Stimulated activated CD4-positive, alpha-beta T cell treated with anti-CD3 and anti-CD28 coated beads, Interleukin-12 subunit alpha, Interleukin-12 subunit beta, amount 100 ng/mL, for 24 hours (primary cell): ENCODE measurements at places on chromosomes 2 and 18.

DNA sequence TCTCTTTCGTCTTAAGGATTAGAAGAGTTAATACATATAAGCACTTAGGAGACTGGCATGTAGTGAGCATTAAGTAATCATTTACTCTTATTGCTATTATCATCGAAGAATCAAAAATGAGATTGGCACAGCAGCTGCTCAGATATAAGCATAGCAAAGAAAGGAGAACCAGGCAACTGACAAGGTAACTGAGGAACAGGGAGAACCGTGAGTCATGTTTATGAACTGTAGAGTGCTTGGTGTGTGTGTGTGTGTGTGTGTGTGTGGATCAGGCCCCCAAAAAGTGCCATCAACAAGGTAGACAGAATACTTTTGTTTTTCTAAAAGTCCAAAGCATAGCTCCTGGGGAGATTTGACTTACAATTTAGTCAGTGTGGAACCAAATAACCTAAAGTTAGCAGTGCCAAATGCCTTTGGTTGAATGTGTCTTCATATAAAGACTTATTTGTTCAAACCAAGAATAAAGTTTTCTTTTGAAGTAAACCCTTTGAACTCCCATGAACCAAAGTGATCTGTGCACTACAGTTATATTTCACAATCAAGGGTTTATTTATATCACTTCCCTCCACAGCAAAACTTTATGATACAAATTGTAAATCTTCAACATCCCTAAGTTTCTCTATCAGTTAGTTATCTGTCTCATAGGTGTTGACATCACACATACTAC is 660.6 kb downstream of the NYAP2 start:
- no peak for DNase-seq

DNA sequence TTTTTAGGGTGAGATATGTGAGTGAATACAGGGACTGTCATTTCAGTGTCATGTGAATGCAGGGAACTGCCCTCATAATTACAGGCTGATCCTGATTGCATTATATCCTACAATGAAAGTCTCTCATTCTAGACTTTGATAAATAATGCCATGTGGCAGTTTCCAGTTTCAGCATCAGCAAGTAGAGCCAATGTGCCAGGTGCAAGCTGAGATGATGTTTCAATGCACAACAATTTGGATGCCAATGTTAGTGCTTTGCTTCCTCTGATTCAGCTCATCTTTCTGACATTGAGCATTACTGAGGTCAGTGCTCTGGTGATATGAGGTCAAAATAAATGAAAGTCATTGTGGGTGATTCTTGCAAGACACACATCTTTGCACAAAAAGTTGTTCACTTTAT is 63.7 kb upstream of the TFPI start:
- no peak for DNase-seq

DNA sequence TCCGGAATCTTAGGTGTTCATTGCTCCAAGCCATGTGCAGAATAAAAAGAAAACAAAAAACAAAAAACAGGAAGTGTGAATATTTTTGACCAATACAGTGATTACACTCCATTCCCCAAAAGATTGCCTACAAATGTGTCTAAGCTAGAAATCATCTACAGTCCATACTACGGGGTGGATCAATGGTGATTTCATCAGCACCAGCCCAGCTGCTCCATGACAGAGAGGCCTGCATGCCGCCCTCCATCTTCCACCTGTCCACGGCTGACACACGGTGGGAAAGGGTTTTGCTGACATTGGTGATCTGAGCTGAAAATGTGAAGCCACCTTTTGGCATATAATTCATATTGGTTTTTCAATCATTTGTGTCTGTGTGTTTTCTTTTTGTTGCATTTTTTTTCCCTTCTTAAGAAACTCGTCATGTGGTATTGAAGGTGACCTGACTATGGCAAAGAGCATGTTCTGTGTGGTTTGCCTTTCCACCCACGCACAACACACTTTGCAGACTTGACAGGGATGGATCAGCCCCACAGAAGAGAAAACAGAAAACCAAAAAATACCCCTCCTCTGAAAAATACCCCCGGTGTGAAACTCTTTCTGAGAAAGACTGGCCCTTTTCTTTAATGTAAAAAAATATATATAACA is 533.1 kb downstream of the RNF144A start:
- no peak for DNase-seq

GRCh38 chr2:166365803-166366420 is 9.8 kb downstream of the SCN9A start:
- no peak for DNase-seq

DNA sequence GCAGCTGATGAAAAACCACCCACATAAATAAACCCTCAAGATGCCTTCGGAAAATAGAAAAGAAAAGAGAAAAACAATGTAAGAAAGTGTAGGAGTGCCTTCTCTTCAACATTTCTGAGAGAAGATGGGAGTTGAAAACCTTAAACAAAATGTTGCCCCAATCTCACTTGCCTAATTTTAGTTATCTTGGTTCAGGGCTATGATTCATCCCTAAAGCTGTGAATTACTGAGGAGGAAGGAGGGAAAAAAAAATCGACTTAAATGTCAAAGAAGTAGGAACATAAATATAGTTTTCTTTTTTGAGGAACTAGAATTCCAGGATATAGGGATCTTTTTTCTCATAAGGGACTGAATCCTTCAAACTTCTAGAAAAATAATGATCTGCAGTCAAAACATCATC is 360.3 kb downstream of the TGIF1 start:
- no peak for DNase-seq

DNA sequence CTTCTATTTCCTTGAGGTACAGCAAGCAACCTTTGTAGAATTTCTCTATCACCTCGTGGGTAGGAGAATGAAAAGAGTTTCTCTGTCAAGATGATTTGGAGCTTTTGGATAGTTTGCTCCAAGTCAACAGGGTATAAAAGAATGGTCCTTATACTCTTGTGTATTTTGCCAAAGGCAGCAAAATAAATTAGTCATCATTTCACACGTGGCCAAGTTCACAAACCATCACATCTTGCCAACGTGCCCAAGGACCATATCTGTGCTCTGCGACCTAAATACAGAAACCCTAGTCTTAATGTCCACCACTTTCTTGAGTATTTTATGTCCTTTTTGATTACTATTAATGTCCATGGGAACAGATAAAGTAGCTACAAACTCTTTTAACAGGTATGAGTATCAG is 262.9 kb downstream of the AFF3 start:
- no peak for DNase-seq

GRCh38 chr18:59038295-59039039 is 101.2 kb upstream of the SEC11C start:
- no peak for DNase-seq

- DNase-seq = no peak
Measured at GRCh38 chr2:224111576-224111975, 72.5 kb upstream of the SERPINE2 start.

- DNase-seq = no peak
Measured at GRCh38 chr2:113406114-113406513, 31.4 kb upstream of the ZNG1B start.
